Gastrocnemius medialis (tissue), 4 donors: ENCODE measurements at places on chromosomes 13 and 19. TPM values are rescaled to one million over a fixed set of nuclear protein-coding genes. Genes with fewer than 3 reads are reported as not detected.

The ZNF223 gene
- not detected for total RNA-seq

The SLAIN1 gene
- 13.2 TPM for total RNA-seq

The ATXN8OS gene
- total RNA-seq: not detected

The ERICH6B gene
- total RNA-seq: not detected

DNA sequence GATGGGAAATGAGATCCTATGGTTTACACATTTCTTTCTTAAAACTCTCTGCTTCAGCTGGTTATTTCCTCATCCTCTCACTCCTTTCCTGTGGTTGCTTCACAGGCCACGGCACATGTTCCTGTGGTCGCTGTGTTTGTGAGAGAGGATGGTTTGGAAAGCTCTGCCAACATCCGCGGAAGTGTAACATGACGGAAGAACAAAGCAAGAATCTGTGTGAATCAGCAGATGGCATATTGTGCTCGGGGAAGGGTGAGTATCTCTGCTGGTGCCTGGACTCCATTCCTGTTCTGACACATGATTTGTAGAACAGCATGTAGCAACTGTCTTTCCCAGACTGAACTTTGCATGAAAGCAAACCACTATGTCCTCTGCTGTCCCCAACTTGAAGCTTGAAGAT lies 254.2 kb downstream of the ITGBL1 start:
- DNase-seq: peak; percentile 23

DNA sequence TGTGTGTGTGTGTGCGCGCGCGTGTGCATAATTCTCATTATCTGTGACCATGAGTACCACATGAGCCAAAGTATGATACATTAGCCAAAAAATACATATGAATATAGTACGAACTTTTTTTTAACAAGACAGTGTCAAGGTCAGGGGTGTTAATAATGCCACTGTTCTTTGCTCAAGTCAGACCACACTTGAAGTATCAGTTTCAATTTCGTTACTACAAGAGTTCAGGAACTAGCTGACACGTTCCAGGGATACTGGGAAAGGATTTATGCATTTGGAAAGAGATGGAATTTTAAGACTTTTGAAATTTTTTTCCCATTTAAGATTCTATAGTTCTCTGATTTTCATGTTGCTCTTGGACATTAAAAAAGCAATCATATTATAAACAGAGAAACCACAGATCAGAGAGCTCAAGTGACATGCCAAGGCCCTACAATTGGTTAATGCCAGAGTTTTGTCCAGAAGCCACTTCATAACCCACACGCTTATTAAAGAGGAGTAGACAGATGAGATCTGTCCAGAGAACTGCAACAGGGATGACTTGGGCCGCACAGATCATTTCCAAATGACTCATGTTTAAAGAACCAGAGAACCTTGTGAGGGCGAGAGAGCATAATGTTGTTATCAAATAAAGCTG lies 718.8 kb upstream of the SGCG start:
- DNase-seq: no peak
